Kidney (tissue), 22 donors: ENCODE measurements at places on chromosomes 3 and 15. TPM values are rescaled to one million over a fixed set of nuclear protein-coding genes. Genes with fewer than 3 reads are reported as not detected.

MOBP gene
- total RNA-seq, result 0.16 TPM

CCDC80 gene
- 57.5 TPM for total RNA-seq

CACNA1D gene
- 35.7 TPM for total RNA-seq

PLA2G4B gene
- total RNA-seq, result 8.3 TPM

RTP1 gene
- total RNA-seq, result not detected

CX3CR1 gene
- total RNA-seq, result 4.4 TPM

DAZL gene
- not detected for total RNA-seq

UBAP1L gene
- total RNA-seq, result 5.4 TPM

CFAP44 gene
- total RNA-seq, result 11.0 TPM

PIGB gene
- total RNA-seq, result 17.6 TPM

RPP25 gene
- 7.2 TPM for total RNA-seq

DNA sequence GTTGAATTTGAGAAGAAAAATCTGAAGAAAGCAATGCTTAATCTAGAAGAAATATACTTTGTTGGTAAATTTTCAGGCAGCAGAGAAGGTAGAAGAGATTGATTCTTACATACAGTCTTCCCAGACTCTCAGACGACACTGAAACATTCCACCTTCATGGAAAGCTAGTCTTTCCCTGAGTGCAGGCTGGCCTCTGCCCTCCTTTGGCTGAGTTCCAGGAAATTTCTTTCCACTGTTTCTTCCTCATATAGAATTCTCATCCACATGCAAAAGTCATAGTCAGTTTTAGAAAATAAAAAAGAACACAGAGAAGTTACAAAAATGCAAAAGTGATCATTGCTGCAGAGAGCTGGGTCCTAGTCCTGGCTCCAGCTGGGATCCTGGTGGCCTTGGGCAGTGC, 142.5 kb upstream of the PRR23C start:
- no peaks in the 10 kb centered on the region for H3K4me1 ChIP-seq
- no peak overlapping the region for H3K27ac ChIP-seq
- no peak overlapping the region for H3K4me3 ChIP-seq
- H3K36me3 ChIP-seq, result no peaks in the 10 kb centered on the region

- H3K27me3 ChIP-seq, result no peaks in the 10 kb centered on the region
- DNase-seq, result no peak
- no peak overlapping the region for H3K4me3 ChIP-seq
- no peaks in the 10 kb centered on the region for H3K36me3 ChIP-seq
- H3K27ac ChIP-seq, result no peak overlapping the region
These were observed 54.5 kb downstream of the CNTN6 start for GRCh38 chr3:1147326-1147725.

DNA sequence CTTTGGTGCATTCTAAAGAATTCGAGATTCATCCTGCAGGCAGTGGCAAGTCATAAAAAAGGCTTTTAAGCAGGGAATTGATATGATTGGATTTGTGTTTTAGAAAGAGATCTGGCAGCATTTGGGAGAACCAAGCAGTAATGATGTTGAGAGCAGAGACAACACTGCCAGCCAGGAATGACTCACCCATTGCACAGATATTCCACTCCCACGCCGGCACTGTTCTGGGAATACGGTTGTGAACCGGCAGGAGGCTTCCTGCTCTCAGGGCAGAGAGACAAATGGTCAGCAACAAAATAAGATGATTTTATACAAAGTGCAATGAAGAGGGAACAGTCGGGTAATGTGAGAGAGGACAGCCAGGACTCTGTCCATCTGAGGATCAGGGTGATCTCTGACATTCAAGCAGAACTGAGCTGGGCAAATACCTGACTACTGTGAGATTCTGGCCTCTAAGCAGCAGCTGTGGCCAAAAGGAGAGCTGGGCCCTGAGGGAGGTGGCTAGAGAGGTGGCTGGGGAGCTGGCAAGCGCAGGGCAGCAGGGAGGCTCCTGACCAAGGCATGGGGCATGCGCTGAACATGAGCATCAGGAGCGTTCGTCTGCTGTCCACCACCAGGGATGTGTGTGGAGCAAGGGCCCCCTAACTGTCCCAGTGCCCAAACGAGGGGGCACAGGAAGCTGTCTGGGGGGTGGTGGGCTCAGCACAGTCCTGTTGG, 56.1 kb upstream of the PLXNA1 start:
- no peak overlapping the region for H3K27ac ChIP-seq
- H3K4me3 ChIP-seq, result no peak overlapping the region
- H3K4me1 ChIP-seq, result peaks cover 3% of the 10 kb centered on the region
- no peak for DNase-seq

DNA sequence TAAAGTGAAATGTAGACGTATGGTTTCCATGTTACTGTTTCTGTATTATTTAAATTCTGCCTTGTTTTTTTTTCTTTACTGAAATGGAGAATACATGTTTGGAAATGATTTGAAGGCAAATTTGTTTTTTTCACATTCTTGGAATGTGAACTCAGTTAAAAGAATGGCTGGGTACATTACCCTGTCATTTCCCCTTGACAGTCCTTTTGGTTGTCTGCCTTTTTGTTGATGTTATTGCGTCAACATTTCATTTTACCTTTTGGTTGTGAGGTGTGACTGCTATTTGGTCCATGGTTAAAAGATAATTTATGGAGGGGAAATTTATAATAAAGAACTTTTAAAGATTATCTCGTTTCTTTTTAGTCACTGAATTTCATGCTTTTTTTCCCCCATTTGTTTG, 3.2 kb upstream of the GPR171 start:
- no peak overlapping the region for H3K27ac ChIP-seq
- no peaks in the 10 kb centered on the region for H3K36me3 ChIP-seq
- DNase-seq, result no peak
- no peaks in the 10 kb centered on the region for H3K27me3 ChIP-seq
- no peak overlapping the region for H3K4me3 ChIP-seq

- H3K27ac ChIP-seq, result peak overlapping the region; percentile 86
- H3K27me3 ChIP-seq, result no peaks in the 10 kb centered on the region
- no peaks in the 10 kb centered on the region for H3K36me3 ChIP-seq
- no peak for DNase-seq
- H3K4me3 ChIP-seq, result no peak overlapping the region
- no peaks in the 10 kb centered on the region for H3K4me1 ChIP-seq
These were observed 51.5 kb downstream of the UMPS start for GRCh38 chr3:124781476-124782376.

GRCh38 chr3:45355351-45355750, 33.0 kb upstream of the LARS2 start:
- no peaks in the 10 kb centered on the region for H3K27me3 ChIP-seq
- H3K4me3 ChIP-seq, result no peak overlapping the region
- no peak overlapping the region for H3K27ac ChIP-seq
- no peaks in the 10 kb centered on the region for H3K36me3 ChIP-seq

DNA sequence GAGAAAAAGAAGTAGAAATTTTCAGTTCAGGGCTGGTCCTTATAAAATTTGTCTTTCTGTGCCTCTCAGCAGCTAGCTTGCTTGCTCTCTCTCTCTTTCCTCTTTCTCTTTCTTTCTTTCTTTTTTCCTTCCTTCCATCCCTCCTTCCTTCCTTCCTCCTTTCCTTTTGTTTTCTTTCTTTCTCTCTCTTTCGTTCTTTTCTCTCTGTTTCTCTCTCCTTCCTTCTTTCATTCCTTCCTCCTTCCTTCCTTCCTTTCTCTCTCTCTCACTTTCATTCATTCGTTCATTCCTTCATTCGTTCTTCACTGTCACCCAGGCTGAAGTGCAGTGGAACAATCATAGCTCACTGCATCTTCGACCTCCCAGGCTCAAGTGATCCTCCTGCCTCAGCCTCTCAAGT, 69.3 kb upstream of the CPOX start:
- no peaks in the 10 kb centered on the region for H3K36me3 ChIP-seq
- no peaks in the 10 kb centered on the region for H3K4me1 ChIP-seq
- H3K27me3 ChIP-seq, result no peaks in the 10 kb centered on the region
- no peak overlapping the region for H3K27ac ChIP-seq
- DNase-seq, result no peak
- no peak overlapping the region for H3K4me3 ChIP-seq

- no peaks in the 10 kb centered on the region for H3K36me3 ChIP-seq
- no peak overlapping the region for H3K27ac ChIP-seq
- H3K4me1 ChIP-seq, result peaks cover 3% of the 10 kb centered on the region
- no peak overlapping the region for H3K4me3 ChIP-seq
These were observed 576.1 kb downstream of the PDCD6IP start for GRCh38 chr3:34374521-34374920.

- H3K27ac ChIP-seq, result peak overlapping the region; percentile 63
- DNase-seq, result no peak
These were observed 216.9 kb downstream of the ATP8B4 start for GRCh38 chr15:49901996-49902684.

- H3K4me3 ChIP-seq, result no peak overlapping the region
- H3K4me1 ChIP-seq, result peaks cover 2% of the 10 kb centered on the region
- H3K27ac ChIP-seq, result no peak overlapping the region
- no peaks in the 10 kb centered on the region for H3K36me3 ChIP-seq
These were observed 24.6 kb downstream of the COL8A1 start for GRCh38 chr3:99662838-99663570.

DNA sequence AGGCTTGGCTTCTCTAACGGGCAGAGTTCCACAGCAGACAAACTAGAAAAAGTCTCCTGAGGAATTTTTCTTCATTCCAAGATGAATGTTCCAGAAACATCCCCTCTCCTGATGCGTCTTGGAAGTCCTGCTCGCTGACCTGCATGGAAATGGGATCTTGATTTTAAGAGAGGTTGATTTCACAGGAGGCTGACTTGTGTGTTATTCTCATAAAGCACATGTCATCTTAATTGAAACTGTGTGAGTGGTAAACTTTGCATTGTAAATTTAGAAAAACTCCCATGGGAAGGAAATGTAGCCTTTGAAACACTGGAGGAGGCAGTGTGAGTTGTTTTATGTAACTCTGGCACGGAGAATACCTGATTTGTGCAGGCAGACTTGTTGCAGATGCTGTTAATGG, 337.8 kb upstream of the NR2E3 start:
- H3K4me1 ChIP-seq, result no peaks in the 10 kb centered on the region
- no peak overlapping the region for H3K27ac ChIP-seq
- H3K36me3 ChIP-seq, result no peaks in the 10 kb centered on the region
- no peaks in the 10 kb centered on the region for H3K27me3 ChIP-seq

DNA sequence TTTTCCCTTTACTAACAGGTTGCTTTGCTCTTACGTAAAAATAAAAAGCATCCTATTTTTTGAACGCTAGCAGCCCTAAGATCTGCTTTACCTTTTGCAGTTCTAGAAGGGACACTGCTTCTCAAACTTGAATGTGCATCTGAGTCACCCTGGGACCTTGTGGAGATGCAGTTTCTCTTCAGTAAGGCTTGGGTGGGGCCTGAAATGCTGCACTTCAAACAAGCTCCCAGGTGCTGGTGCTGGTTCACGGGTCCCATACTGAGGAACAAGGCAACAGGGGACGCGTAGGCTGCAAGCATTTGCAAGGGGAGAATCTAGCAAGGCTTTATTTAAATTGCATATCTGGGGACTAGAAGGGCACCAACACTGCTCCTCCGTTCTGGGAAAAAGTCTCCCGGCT, 30.0 kb downstream of the MB21D2 start:
- no peak for DNase-seq
- peak overlapping the region; percentile 83 for H3K27ac ChIP-seq
- H3K36me3 ChIP-seq, result no peaks in the 10 kb centered on the region
- no peaks in the 10 kb centered on the region for H3K27me3 ChIP-seq

- H3K27ac ChIP-seq, result no peak overlapping the region
- H3K27me3 ChIP-seq, result no peaks in the 10 kb centered on the region
- H3K4me1 ChIP-seq, result no peaks in the 10 kb centered on the region
- peak; percentile 48 for DNase-seq
- H3K36me3 ChIP-seq, result no peaks in the 10 kb centered on the region
- no peak overlapping the region for H3K4me3 ChIP-seq
These were observed 6.7 kb upstream of the ZFAND6 start for GRCh38 chr15:80052597-80053304.

DNA sequence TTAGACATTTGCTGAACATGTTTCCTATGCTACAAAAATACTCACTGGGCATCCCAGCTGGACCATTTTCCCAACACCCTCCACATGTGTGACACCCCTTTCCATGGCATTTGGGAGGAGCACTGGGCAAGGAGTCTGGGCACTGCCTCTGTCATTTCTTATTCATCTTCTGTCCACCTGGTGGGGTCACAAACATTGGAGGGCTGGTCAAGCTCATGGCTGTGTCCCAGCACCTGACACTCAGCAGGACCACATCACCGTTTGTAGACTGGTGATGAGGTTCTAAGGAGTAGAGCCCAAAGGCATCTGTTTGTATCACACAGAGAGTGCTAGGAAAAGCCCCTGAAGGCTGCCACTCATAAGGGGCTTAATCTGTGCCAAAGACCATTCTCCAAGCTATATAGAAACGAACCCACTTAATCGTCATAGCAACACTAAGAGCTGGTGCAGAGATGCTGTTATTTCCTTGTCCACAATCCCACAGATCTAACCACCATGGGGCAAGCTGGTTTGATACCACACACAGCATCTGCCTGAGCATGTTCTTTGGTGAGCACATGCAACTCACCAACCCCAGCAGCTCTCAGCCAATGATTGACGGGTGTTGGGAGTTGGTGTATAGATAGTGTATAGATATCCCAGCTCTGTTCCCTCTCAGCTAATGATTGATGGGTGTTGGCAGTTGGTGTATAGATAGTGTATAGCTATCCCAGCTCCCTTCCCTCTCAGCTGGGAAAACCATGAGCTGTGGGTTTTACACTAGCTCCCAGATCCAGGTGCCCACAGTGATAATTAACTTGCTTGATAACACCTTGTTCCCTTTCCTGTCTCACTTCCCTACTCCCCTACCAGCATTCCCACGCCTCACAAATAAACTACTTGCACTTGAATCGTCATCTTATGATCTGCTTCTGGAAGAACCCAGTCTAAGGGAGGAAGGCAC, 42.7 kb upstream of the ATP2B2 start:
- H3K27me3 ChIP-seq, result no peaks in the 10 kb centered on the region
- no peak overlapping the region for H3K4me3 ChIP-seq
- no peaks in the 10 kb centered on the region for H3K4me1 ChIP-seq
- no peaks in the 10 kb centered on the region for H3K36me3 ChIP-seq

DNA sequence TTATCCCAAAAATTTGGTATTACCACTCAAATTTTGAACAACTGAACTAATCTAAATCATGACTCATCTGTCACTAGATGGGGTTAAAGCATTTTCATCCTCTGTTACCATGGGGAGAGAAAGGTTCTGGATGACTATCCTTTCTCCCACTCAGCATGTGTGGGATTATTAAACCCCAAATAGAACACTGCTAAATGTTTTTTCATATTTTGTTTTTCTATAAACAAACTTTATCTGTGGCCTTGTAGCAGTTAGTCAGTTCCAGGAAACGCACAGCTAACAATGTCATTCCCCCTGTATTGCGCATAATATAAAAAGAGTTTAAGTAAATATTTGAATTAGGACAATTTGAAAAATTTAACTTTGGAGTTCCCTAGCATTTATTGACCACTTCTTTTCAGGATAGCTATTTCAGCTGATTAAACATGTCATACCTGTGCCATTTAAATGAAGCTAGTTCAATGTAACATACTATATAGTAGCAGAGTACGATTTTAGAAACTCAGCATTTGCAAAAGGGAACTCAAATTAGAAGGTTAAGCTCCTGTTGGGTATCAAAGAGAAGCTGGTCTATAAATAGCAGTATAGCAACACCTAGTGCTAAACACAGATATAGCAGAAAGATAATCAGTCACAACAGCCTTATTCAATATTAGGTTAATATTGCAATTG, 9.2 kb upstream of the TMEM212 start:
- no peak for DNase-seq
- no peak overlapping the region for H3K27ac ChIP-seq
- no peaks in the 10 kb centered on the region for H3K27me3 ChIP-seq
- H3K36me3 ChIP-seq, result no peaks in the 10 kb centered on the region
- no peak overlapping the region for H3K4me3 ChIP-seq
